ENCODE measurements at places on chromosomes 16 and 17.

DNA sequence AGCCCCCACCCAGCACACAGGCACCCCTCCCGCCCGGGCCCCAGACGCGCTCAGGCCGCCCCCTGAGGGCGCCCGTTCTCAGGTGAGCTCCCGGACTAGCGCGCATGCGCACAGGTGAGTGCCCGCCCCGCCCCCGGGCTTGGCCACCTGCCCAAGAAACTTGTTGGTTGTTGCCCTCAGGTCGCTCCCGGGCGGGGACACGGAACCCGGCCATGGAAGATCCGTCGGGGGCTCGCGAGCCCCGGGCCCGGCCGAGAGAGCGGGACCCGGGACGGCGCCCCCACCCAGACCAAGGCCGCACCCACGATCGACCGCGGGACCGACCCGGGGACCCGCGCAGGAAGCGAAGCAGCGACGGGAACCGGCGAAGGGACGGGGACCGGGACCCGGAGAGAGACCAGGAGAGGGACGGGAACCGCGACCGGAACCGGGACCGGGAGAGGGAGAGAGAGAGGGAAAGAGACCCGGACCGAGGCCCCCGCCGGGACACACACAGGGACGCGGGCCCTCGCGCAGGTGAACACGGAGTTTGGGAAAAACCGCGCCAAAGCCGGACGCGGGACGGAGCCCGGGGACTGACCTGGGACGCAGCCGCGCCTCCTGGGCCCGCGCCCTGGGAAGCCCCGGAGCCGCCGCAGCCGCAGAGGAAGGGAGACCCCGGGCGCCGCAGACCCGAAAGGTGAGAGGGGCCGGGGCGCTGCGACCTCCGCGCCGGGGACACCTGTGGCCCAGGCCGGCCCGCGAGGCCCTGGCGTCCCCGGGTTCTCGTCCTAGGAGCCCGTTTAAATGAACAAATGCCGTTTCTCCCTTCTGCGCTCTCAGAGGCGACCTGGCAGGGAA, at the start of gene MARVELD3:
TSS of gene MARVELD3 (plus strand) at position 167 of the 840 bp plus-strand sequence. CDS start at position 213, 46 bp downstream.
- DNase-seq = no peak

DNA sequence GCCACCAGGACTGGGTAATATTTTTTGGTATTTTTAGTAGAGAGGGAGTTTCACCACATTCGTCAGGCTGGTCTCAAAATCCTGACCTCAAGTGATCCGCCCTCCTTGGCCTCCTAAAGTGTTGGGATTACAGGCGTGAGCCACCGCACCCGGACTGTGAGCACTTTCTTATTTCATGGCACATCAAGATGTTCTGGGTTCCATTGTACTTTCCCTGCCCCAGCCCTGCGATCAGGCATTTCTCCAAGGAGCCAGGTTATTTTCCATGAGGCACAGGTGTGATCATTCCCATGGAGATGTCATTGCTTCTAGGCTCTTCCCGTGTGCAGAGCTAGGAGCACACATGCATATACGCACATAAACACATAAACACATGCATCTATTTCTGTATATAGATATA, 2.6 kb upstream of the ANKRD40CL start:
- DNase-seq = no peak

DNA sequence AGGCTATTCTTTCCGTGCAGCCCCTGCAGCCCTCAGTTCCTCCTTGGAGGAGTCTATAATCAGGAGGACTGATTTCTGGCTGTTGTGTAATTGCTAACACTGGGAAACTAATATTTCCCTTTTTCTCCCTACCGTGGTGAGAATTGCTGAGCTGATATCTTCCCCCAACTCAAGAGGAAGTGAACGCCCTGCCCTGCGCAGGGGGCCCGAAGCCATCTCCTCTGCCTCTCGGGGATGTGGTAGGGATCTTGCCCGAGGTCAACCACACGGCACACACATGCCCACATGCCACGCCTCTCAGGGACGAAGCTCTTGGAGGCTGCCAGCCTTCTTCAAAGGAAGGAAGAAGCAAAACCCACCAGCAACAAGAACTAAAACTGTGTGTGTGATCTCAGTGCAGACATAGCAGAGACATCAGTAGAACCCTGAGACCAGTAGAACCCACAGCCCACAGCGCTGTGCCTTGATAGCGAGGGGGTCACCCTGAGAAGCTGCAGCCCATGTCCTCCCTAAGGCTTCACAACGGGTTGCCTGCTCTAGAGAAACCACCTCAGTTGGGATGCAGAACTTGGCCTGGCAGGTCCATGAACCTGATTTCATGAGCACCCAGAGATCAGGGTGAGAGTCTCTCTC, 8.9 kb upstream of the ULK2 start:
- peak; percentile 3 for DNase-seq

GRCh38 chr17:73234736-73235135, 26.9 kb downstream of the CPSF4L start:
- DNase-seq = no peak

DNA sequence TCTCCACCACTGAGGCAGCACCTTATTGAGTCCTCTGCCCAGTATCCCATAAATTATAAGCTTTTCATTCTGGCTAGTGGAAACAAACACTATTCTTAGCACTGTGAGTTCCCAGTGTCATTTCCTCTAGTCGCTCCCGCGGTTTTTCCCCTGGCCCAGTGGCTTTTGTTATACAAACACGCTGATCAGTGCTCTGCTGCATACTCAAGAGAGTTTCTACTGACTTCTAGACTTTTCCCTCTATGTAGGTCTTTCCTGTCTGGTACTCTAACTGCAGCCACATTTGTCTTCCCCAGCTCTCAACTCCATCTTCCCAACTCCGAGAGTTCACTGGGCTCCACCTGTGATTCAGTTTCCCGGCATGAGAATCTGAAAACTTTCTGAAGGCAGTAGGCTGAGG, 556.6 kb upstream of the SALL1 start:
- DNase-seq = no peak

- DNase-seq = no peak
Observed at GRCh38 chr16:67708368-67708771, 10.7 kb downstream of the GFOD2 start.
